Upper lobe of left lung (tissue), 6 donors: ENCODE measurements at places on chromosomes 3 and 15.

GRCh38 chr3:2661078-2661477 is 449.1 kb downstream of the IL5RA start:
- DNase-seq = no peak

GRCh38 chr15:89367485-89368451 is 33.1 kb upstream of the POLG start:
- no peak for DNase-seq

DNA sequence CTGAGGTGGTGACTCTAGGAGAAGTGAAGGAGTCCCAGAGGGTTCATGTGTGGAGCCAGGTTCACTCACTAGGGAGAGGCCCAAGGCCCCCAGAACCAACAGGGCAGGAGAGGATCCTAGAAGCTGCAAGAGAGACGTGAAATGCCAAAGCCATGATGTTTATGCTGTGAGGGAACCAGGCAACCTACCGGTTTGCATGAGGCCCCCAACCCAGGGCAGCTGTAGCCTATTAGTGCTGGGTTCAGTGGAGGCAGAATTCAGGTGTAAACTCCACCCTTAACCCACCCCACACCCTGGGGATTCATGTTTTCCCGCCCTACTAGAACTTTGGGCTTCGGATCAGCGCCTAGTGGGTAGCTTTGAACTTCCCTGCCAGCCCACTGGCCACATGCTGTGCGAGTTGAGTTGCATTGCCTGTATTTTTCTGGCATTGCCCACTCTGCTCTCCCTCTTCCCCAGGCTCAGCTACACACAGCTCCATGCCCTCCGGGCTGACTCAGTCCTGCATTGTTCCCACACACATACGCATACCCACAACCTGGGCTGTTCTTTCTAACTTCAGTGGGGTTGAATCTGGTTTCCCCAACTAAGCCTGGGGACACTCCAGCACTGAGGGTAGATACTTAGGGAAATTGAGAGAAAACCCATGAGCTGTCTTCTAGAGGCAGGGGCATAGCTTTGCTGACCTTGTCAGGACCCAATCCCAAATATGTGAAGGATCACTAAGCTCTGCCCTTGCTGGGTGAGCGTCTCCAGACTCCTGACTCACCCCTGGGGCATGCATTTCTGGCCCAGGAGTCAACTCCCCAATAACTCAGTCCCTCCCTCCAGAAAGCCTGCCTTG is 2.0 kb upstream of the ZBTB47 start:
- DNase-seq = no peak

- no peak for DNase-seq
These were observed 105.9 kb upstream of the MLF1 start for GRCh38 chr3:158465074-158465473.

GRCh38 chr3:127404221-127405009 is 116.6 kb upstream of the PRR20G start:
- DNase-seq = no peak

DNA sequence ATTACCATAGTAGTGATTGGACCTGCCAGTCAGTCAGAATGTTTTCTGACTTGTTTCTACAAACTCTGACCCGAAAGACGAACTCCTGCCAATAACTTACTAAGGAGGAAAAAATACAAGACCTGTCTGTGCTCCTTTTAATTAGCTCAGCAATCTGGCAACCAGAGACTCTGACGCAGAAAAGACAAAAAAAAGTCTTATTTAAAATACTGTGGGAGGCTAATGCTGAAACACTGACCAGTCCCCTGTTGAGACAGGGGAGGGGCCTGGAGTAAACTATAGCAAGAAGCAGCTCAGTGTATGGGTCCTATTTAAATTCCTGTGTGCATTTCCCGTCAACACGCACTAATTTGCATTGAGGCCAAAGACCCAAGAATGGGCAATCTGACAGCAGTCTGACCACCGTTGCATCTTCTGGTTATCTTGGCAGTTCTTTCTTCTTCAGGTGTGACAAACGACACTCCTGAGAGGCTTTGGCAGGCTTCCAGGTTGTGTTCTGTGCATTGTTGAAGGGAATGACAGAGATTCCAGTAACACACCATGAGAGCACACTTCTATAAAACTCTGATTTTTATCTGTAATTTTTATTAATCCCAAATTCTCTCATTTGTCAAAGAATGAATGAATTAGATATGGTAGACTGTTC is 1114.3 kb downstream of the IGSF11 start:
- DNase-seq = no peak

DNA sequence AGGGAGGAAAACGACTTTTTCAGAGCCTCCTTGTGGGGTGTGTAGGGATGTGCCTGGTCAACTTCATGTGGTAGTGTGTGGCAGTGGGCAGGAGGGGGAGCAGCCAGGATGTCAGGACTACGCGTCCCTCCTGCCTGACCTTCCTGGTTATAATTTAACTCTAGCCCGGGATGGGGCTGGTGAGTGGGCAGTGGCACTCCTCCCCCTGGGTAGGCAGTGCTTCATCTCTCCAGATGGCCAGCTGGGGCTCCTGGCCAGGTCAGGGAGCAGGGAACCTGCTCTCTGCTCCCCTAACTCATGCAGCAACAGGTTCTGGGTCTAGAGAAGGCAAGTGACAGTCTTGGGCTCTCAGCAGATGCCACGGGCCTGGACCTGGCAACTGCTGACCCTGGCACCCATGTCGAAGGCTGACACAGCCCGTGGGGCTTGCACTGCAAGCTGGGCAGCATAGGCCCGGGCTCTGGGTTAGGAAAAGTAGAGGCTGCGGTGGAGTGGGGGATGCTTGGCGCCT is 2.6 kb downstream of the ITIH4 start:
- DNase-seq = peak; percentile 50

DNA sequence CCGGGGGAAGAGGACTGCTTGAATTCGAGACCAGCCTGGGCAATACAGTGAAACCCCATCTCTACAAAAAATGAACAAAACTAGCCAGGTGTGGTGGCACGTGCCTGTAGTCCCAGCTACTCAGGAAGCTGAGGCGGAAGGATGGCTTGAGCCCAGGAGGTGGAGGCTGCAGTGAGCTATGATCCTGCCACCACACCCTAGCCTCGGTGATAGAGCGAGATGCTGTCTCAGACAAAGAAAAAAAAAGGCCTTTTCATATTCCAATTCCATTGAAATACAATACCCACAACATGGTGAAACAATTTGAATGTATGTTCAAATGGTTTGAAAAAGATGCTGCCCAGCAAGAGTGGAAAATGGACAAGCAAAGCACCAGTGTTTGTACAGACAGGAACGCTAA is 61.8 kb upstream of the ZNF148 start:
- DNase-seq = no peak

- DNase-seq = no peak
These were observed 12.6 kb upstream of the SHISA5 start for GRCh38 chr3:48516571-48516970.
